ENCODE measurements at places on chromosomes 2 and 18.
A peak's percentile ranks its signal among the peaks of the same experiment; 100 is the strongest.

DNA sequence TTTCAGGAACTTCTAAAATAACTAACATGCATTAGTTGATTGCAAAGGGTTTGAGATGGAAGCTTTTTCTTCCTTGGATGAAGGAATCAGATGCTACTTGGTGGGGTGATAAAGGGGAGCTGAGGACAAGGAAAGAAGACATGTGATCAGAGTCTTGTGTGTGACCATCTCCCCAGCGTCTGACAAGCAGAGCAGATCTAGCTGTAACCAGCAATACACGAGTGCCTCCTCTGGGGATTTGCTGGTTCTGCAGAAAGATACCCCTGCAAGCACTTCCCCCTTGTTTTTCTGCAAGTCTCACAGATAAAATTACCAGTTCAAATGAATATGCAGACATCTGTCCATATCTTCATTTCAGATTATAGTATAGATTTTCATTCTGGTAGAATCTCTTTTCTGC, 2.7 kb downstream of the CDH7 start:
- DNase-seq = peak; percentile 36

- DNase-seq = no peak
These were observed 370.3 kb downstream of the RIT2 start for GRCh38 chr18:42745171-42745570.

- no peak for DNase-seq
These were observed 81.7 kb upstream of the FAM98A start for GRCh38 chr2:33680644-33681363.

DNA sequence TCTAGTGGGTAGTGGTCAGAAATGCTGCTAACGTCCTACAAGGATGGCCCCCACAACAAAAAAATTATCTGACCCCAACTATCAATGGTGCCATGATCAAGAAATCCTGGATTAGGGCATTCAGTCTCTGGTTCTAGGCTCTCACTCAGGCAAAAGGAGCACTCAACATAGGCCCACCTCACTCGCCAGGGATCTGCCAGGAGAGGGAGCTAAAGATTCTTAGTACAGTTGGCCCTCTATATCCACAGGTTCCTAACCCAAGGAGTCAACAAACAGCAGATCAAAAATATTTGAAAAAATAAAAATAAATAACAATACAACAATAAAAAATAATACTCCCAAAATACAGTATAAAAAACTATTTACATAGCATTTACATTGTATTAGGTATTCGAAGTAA, 10.0 kb downstream of the SLC4A5 start:
- no peak for DNase-seq

GRCh38 chr2:229388731-229389130, 117.6 kb upstream of the PID1 start:
- no peak for DNase-seq

GRCh38 chr2:47179388-47179787, 24.3 kb upstream of the STPG4 start:
- DNase-seq = no peak

GRCh38 chr18:78595924-78596573, 383.6 kb upstream of the SALL3 start:
- no peak for DNase-seq
